ENCODE measurements at places on chromosomes 13 and 19. TPM values are rescaled to one million over a fixed set of nuclear protein-coding genes. Genes with fewer than 3 reads are reported as not detected.

CEACAM19 gene
- total RNA-seq = 0.24 TPM

XRCC1 gene
- total RNA-seq = 21.6 TPM

N4BP2L1 gene
- total RNA-seq = 0.39 TPM

LGALS7B gene
- total RNA-seq = not detected

OR7A17 gene
- total RNA-seq = not detected

All from epithelial cell of alveolus of lung (primary cell).